HS-5 (cell line): ENCODE measurements at places on chromosomes 7 and 10.

DNA sequence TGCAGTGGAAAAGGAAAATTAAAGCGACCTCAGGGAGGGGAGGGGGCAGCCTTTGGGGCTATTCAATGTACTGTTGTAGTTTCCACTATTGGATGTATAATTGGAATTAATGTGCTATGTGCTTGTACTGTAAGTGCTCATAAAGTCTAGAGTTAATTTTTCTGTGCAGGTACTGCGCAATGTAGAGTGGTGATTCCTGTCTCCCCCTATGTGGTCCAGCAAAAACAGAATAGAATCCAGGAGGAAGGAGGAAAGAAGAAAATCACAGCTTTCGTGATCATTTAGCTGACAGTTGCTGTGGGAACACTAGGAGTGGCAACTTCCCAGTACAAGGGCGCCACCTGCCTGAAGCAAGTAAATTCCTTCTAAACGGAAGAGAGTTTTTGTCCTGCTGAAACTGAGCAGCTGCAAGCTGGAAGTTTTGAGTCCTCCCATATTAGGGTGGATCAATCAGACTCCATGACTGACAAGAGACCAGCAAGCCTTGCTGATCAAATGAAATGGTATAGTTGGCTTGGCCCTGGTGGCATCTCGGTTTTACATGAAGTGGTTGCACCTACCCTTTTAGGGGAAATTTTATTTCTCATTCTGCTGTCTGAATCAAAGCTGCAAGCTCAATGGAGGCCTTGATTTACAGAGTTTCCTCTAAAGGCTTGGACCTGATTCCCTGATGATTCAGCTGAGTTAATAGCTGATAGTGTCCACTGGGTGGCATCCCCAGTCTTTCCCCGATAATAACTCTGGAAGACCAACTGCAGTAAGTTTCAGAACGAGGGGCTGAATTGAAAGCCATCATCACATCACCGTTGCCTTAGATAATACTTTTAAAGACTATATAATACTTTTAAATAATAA is 299.8 kb downstream of the HGF start:
- DNase-seq: no peak

DNA sequence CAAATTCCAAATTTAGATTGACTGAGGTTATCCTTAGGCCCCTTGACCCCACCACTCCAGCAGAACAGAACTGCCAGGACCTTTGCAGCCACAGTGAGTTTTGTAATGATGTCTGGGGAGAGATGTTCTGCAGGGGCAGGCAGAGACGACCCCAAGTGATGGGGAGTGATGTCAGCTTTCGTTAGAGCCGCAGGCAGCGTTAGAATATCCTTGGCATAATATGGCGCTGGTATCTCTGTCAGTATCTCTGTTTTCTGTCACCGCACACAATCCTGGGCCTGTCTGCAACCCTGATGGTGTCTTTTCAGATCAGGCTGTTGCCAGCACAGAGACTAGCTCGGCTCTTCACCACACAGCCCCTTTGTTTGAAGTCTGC is 1083.6 kb downstream of the KCNMA1 start:
- DNase-seq: no peak

- DNase-seq: no peak
Measured at GRCh38 chr10:57743711-57744110, 524.0 kb downstream of the IPMK start.

DNA sequence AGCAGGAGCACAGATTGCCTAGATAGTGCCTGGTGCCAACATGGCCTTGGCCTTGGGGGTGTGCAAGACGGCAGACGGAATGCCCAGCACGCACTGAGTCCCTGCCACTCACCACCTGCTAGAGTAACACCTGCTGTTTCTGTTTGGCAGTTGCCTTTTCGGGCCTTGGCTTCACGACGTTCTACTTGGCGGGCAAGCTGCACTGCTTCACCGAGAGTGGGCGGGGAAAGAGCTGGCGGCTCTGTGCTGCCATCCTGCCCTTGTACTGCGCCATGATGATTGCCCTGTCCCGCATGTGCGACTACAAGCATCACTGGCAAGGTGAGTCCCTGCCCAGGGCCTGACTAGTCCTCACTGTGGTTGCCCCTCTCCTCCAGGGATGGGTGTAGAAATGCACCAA is 118.0 kb downstream of the PLPP4 start:
- no peak for DNase-seq
